Omental fat pad (tissue), 4 donors: ENCODE measurements at places on chromosomes 6 and 20. TPM values are rescaled to one million over a fixed set of nuclear protein-coding genes. Genes with fewer than 3 reads are reported as not detected.

The CABLES2 gene
- 2.8 TPM for total RNA-seq

The ID4 gene
- 184 TPM for total RNA-seq

The PRICKLE4 gene
- 11.7 TPM for total RNA-seq

The FAM217A gene
- total RNA-seq: not detected

The ROS1 gene
- not detected for total RNA-seq

The HLA-DRB1 gene
- total RNA-seq: 58.6 TPM

The CRNKL1 gene
- 30.7 TPM for total RNA-seq

The LAMA2 gene
- 212 TPM for total RNA-seq

The HLA-G gene
- not detected for total RNA-seq

The CRISP1 gene
- total RNA-seq: not detected

The CENPB gene
- total RNA-seq: 79.2 TPM

The DSP gene
- total RNA-seq: 11.6 TPM

The C6orf132 gene
- total RNA-seq: 3.9 TPM

The CAGE1 gene
- total RNA-seq: not detected

The C20orf144 gene
- total RNA-seq: not detected

The SIRPB1 gene
- total RNA-seq: 5.1 TPM

The C6orf118 gene
- not detected for total RNA-seq

The ATP6V1G2 gene
- 0.74 TPM for total RNA-seq

The SLC22A7 gene
- total RNA-seq: not detected

The PPP2R5D gene
- 34.5 TPM for total RNA-seq

The ZNF831 gene
- 3.6 TPM for total RNA-seq
